Stimulated activated CD4-positive, alpha-beta T cell treated with anti-CD3 and anti-CD28 coated beads, Interleukin-15, amount 100 ng/mL, for 1 hour (primary cell): ENCODE measurements at places on chromosomes 5 and 9.

DNA sequence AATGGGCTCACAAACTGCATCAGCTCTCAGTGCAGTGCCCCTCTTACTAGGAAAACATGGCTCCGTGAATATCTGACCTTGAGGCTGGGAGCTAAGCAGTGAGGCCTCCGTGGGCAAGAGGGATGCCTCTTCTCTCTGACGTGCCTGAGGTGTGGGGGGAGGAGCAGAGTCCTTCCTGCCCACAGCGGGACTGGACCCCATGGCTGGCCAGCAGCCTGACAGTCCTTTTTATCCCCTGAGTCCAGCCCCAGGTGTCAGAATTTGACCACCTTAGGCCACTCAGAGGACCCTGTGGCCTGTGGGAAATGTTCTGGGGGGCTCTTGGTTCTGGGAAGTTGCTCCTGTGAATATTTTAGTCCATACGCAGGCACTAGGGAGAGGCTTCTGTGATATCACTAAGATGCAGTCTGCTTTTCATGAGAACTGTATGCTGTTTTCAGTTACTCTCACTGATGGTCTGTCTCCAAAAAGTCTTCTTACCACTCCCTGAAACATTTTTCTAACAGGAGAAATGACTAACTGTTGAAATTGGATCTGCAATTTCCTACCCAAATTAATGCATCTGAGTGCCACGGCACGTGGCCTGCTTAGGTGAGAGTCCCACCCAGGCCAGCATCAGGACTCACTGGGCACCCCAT is 23.4 kb downstream of the ANGPTL2 start:
- DNase-seq, result no peak

- DNase-seq, result no peak
These were observed 2.8 kb upstream of the PTPDC1 start for GRCh38 chr9:94081435-94081834.

- DNase-seq, result no peak
These were observed 15.1 kb downstream of the RHOBTB3 start for GRCh38 chr5:95746194-95746593.

DNA sequence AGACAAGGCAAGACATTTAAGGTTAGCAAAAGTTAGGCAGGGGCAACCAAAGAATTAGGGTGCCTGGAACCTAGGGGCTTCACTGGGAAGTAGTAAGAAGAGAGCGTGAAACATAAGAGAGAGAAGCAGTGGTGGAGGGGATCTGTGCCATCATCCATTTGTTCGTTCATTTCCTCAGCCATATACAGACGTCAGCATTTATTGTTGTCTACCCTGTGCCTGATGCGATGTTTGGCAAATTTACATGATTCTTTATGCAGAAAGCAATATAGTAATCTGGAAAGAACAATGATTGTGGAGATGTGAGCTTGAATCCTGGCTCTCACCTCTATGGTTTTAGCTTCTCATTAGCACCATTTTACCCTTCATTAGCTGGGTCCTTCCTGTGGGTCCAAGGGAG is 477.5 kb upstream of the MPDZ start:
- no peak for DNase-seq

- DNase-seq, result no peak
These were observed 31.6 kb downstream of the LMNB1 start for GRCh38 chr5:126808521-126808988.

DNA sequence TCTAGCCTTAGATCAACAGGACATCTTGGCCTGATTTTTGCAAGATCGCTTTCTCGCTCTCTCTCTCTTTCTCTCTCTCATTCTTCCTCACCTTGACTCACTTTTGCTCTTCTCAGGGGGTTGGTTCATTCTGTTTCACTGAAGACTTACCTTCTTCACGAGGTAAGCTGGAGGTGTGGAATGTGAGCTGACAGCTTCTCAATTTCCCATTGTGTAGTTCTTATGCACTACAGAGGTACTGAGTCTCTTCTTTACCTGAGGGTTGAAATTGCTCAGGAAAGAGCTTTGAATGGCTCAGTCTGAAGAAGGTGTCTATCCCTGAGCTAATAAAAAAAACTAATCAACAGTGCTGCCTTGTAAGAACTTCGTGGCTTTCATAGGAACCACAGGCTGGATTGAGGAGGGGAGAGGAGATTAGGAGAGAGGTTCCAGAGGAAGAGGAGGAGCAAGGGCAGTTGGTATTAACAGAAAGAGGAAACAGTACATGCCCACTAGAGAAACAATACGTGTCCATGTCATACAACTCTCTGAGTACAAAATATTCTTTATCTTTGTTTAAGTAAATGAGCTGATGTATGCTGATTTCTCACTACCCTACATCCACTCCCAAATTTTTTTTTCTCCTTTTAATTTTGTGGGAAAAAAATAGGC is 192.2 kb downstream of the TMEM167A start:
- no peak for DNase-seq

DNA sequence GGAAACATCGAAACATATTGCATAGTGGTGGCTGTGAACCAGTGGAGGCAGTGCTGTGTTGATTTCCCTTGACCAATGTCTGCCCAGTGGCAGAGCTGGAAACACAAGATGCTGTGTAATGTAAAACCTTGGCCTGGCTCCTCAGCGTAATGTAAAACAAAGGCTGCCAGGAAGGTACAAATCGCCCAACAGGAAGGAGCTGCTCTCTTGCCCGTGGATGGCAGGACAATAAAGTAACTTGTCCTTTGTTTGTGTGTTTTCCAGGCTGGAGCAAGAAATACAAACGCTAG is 143.4 kb downstream of the PALM2AKAP2 start:
- DNase-seq, result no peak

GRCh38 chr5:155406815-155407214 is 393.3 kb downstream of the KIF4B start:
- no peak for DNase-seq

DNA sequence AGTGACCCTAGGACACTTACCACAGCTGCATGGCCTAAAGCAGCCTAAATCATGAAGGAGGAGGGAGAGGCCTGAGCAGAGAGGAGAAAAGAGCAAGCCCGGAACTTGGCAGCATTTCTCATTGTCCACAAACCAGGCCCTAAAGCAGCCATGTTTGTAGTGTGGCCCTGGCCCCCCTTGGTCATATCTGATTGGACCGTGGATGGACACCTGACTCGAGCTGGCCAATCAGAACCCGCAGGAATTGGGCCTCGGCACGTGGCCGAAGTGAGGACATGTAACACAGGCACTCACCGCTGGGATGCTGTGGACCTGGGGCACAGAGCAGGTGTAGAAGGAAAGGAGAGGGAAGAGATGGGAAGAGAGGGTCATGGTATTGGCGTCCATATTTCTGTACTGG is 56.9 kb downstream of the ASS1 start:
- DNase-seq, result no peak

DNA sequence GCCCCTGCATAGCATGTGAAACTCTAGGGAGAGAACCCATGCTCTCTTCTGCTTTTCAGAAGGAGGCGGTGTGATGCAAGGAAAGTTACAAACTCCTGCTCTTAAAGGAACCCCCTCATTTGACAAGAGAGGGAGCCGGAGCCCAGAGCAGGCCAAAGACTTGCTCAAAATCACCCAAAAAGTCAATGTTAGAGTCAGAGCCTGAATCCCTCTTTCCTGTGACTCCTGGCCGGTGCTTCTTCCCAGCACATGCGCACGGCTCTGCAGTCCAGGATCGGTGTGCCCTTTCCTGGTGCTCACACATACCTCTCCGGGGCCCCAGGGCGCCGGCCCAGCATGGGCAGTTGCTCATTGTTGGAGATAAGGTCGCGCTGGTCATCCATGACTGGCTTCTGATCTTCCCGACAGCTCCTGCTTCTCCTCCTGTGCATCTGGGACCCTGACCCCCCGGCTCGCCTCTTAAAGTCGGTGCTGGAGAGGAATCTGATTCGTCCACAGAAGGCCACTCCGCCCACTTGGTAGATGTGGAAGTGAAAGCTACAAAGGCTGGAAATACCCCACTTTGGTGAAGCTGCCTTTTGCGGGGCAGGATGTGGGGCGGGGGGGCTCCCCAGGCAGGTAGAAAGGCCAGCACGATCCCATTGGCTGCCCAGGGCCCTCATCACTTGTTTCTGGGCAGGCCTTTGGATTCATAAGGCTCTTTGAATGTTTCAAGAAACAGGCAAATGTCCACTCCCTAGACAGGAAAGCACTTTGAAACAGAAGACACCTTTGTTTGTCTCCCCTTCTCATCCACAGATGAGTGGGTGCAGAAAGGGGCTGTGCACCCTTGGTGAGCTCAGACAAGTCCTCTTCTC is at the start of gene CD74:
Gene CD74, minus strand, starts transcription at position 592 of the 857 bp plus-strand sequence. Its CDS starts 161 bp downstream, at position 431.
- DNase-seq, result peak; percentile 82

DNA sequence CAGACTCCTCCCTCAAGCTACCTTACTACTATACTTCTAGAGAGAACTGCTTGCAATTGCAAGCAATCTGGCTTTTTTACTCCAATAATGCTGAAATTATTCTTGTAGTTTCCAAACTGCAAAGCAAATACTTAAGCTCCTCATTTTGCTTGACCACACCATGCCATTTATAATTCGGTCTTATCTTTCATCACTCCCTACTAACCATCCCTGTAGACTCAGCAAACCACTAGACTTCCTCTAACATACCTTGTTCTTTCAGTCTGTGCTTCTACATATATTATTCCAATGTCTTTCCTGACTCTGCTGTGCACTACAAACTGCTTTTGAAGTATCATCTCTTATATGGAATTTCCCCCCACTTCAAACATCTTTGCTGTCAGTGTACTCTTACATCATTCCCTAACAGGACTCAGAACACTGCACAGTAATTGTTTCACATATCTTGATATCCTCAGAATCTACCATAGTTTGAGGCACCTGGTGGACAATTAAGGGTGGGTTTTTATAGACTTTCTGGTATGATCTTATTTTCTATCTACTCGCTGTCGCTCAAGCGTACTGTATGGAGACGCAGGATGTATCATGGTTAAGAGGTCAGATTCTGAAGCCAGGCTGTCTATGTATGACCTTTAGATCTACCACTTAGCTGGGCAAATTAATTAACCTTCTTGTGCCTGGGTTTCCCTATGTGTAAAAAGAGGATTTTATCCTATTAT is 2.8 kb downstream of the IL6ST start:
- DNase-seq, result no peak

DNA sequence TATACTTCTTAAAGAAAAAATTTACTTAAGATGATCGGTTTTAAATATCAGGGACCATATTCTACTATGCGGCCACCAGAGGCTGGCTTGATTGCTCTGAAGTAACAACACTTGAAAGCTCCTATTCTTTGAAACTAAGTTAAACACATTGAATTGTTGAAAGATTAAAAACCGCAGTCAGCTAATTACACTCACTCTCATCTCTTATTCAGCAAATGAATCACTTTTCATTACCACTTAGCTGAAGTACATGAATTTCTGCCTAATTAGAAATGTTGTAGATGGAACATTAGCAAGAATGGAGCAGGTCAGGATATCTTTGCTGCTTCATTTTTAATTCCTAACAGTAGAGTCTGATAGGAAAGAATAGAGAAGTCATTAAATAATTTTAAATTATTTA is 42.3 kb downstream of the LSM11 start:
- no peak for DNase-seq

DNA sequence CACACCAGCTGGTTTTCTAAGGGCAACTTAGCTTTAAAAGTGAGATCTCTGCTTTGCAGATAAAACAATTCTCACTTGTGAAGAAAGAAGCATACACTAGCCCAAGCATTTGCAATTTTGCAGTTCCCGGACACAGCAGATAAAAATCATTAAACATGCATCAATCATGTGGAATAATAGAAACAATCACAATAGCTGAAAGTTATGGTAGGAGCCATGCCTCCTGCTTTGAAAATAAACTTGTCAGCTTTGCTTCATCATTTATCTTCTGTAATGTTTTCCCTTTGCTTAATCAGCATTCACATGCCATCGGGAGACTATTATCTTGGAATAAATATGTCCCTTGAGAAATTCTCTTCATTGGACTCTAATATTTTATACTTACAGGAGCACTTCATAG is 60.3 kb upstream of the DAB2 start:
- DNase-seq, result no peak

DNA sequence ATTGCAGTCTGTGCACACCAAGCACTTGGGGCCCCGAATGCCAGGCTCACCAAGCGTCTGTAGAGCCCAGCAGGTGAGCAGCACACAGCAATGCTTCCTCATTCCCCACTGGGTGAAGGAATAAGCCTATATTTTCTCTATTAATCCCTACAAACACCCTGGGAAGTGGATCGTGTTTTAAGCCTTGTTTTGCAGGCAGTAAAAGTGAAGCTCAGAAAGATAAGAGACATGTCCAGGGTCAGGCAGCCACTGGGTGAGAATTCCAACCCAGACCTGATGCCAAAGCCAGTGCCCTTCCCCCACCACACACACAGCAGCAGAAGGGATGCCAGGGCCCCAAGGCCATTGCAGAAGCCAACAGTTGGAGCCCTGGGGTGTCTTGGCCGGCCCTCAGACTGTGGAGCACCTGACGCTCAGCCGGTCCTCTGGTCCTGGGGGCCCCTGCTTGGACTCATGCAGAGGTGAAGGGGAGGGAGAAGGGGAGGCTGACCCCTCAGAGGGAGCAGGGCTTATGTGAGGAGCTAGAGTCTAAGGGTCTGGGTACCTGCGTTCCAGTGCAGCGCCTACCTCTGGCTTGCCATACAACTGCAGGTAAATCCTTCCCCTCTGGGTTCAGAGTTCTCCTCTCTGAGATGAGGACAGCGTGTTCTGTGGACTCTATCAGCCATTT is 26.3 kb upstream of the SYNPO start:
- DNase-seq, result no peak

DNA sequence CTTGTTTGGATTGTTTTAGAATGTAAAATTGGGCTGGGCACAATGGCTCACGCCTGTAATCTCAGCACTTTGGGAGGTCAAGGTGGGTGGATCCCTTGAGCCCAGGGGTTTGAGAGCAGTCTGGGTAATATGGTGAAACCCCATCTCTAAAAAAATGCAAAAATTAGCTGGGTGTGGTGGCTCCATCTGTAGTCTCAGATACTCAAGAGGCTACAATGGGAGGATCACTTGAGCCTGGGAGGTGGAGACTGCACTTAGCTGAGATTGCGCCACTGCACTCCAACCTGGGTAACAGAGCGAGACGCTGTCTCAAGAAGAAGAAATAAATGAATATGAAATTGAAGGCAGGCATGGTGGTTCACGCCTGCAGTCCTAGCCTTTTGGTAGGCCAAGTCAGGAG is 21.3 kb downstream of the MAML1 start:
- DNase-seq, result no peak

DNA sequence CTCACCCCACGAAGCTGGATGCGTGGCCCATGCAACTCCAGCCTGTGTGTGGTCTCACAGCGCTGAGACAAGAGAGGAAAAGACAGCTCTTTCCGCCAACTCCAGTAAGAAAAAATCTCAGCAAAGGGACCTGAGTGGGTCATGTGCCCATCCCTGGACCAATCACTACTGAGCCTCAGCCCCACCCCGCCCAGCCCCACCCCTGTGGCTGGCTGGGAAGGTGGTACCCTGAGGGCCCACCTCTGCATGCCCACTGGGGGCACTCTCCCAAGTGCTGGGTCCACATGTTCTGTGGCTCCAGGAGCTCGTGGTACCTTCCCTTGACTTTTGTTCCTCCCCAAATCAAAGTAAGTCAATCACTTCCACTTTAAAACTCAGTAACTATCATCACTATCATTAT is 105.1 kb upstream of the SMIM23 start:
- DNase-seq, result no peak

DNA sequence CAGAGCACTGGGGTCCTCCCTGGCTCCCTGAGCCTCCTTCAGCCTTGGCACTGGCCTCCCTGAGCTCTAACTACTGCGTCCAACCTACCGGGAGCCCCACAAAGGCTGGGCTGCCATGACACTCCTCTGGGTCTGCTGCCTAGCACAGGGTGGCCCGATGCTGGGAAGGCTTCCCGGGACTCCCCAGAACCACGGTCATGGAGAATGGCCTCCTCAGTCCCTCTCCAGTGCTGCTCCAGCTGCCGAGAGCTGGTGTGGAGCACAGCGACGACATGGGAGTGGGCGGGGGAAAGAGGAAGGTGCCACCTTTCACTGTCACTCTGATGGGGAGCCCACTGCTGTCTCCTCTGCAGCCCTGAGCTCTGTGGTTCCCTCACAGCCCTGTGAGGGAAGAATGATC is 61.5 kb upstream of the RNF130 start:
- no peak for DNase-seq
